Mesothelial cell of epicardium (in vitro differentiated cells): ENCODE measurements at places on chromosomes 6 and 20.

GRCh38 chr6:158409451-158409850 is 97.2 kb downstream of the TULP4 start:
- no peak for DNase-seq

DNA sequence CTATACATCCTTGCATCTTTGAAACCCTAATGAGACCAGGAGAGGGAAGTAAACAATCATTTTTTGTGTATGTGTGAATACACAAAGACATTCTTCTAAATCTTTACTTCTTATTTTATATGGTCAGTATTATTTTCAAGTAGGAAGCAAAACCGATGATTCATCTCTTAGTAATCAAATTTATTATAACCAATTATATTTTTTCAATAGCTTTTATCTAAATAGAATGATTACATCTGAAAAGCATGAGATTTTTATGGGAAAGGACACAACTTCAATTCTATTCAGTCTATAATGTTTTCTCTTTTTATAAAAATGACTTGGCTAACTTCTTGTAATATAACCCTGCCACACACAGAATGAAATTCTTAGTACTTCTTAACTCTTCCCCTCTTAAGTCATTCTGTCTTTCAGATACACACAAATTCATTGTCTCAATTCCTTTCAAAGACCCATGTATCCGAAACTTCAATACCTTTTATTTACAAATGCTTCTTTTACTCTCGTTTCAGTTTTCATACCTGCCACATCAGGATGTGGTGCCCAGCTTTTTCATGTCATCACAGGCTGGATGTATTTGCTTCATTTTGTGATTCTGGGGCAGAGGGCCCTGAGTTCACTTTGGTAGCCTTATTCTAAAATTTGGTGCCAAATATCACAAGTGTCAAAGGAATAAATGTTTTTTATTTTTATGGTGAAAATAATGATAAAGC is 227.0 kb downstream of the PHF3 start:
- DNase-seq: no peak

- no peak for DNase-seq
These were observed 9.4 kb downstream of the CTNNBL1 start for GRCh38 chr20:37703035-37703845.

DNA sequence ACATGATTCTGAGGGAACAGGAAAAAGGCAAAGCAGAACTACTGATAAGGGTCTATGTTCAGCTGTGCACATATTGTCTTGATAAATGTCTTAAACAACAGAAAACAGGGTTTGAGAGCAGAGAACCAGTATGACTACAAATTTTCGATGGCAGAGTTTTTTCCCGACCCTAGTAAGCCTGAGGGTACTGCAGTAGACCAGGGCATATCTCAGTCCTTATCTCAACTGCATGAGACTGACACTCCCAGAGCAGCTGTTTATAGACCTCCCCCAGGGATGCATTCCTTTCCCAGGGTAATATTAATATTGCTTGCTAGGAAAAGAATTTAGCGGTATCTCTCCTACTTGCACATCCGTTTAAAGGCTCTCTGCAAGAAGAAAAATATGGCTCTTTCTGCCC is 1176.8 kb upstream of the ADGRB3 start:
- no peak for DNase-seq

- no peak for DNase-seq
These were observed 3.7 kb upstream of the MLIP start for GRCh38 chr6:54107470-54108090.

DNA sequence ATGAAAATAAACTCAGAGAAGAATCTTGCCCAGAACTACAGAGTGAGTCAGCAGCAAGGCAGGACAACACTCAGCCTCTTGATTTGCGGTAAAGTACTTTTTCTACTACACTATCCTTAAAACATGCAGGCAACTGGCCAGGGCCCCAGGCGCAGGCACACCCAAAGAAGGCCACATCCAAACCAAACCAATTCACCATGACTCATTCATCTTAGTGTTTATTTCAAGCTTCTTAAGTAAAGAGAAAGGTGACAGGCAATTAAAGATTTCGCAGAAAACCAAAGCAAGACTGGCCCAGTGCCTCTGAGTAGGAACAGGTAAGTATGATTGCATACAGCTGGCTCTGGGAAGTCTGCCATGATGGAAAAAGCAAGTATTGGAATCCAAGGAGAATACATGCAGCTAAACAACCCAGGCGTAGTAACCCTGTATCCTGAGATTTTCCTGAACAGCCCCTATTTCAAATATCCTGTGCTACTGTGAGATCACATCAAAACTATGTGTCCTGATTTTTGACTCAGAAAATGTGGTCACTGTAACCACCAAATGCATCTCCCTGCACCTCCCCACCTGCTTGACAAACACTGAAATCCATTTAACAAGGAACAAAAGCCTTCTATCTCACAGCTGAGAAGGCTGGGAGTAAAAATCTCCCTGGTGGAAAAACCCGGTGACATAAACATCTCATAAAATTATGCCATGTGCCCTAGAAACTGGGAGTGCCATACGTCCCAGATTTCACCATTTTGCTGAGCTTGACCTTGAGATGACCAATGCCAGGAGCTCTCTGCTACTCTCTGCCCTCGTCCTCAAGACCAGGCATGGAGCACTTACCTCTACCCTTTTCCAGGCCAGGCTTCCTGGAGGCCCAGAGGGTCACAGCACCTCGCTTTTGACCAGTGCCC is 12.4 kb downstream of the WFDC3 start:
- DNase-seq: no peak

DNA sequence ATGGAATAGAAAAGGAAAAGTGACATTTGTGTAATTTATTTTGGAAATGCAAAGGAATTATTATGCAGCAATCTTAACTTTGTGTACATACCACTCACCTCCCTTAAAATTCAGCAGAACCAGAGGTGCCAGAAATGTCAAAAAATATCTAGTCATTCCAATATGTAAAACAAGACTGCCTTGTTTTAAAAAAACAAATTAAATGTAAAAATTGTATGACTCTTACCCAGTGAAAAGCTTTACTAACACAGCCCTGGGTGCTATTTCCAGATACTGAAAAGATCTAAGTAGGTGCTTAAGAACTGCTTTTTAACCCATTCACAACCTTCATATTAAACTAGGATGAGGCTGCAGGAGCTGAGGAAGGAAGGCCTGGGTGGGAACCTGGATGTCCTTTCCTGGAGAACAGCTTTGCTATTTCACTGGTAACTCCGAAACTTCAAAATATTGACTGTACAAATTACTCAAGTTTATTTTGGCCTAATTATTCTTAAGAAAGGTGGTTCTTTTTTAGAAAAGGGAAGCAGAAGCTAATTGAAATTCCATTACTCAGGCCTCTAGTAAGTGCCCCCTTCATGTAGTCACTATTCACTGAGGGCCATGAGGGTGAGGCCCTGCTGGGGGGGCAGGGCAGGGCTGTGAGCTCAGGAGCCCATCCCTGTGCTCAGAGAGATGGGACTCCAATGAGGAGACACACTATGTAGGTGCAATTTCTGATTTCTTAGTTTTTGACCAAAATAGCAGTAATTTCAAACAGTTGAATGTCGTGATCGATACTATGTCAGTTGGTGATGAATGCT is 139.6 kb downstream of the MAP3K4 start:
- DNase-seq: no peak

GRCh38 chr6:145842693-145843546 is 28.3 kb upstream of the FBXO30 start:
- no peak for DNase-seq

- no peak for DNase-seq
These were observed 83.2 kb downstream of the LINC00237 start for GRCh38 chr20:21022925-21023324.

DNA sequence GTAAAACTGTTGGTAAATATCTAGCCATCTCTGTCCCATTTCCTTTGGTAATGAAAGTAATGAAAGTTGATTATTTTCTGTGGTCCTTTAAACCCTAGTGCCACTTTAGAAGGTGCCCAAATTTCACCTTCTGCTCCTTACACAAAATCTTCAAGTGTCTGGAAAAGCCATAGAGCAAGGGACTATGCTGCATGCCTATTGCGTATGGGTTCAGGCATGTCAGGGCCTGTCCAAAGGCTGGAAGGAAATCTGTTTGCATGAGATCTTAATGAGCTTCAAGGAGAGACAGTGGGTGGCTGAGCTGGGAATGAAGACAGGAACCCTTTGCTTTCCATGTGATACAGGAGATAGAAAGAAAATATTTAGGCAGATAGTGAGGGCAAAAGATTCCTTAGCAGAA is 66.6 kb upstream of the CCN6 start:
- no peak for DNase-seq

DNA sequence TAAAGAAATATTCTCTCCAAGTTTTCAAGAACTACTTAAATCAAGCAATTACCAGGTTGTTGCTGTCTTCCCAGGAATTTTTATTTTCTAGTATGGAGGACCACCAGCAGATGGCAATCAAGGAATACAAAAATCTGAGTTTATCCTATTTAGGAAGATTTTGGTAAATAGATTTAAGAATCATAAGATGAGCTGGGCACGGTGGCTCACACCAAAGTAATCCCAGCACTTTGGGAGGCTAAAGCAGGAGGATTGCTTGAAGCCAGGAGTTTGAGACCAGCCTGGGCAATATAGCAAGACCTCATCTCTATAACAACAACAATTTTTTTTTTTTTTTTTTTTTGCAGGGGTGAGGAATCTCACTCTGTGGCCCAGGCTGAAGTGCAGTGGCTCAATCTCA is 19.3 kb upstream of the SEC63 start:
- no peak for DNase-seq

DNA sequence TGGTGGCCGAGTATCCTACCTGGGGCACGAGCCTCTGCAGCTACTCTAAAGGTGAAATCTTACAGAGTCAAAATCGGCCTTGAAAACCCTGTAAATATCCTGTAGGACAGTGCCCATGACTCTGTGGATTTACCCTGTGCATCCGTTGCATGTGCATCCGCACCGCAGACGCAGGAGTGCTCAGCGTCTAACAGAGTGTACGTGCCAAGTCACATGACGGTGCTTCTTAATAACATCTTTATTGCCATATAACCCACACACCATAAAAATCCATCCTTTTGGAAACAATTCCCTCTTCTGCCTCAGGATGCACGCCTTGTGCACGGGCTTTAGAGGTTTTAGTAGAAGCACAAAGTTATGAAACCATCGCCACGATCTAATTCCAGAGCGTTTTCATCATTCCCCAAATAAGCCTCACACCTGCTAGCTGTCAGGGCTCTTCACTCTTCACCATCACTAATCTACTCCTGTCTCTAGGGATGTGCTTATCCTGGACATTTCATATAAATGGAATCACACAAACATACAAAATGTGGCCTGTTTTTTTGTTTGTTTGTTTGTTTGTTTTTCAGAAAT is 384.5 kb upstream of the SULF2 start:
- DNase-seq: no peak

GRCh38 chr6:142008781-142009180 is 123.9 kb upstream of the GJE1 start:
- DNase-seq: no peak

GRCh38 chr6:296151-297122 is 4.2 kb downstream of the DUSP22 start:
- no peak for DNase-seq

DNA sequence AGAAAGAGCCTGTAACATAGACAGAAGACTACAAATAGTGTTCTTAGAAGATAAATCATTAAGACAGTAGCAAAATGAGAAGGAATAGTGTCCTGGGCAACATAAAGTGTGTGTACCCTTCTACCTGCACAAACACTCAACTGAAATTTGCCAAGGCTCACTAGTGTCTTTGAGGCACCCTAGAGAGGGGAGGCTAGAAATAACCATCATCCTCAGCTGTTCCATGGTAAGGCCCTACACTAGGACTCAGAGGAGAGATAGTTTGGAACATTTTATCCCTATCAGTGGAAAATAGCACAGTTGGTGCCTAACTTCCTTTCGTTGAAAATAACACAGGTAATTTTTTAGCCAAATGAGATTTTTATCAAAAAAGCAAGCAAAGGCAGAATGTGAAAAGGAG is 230.7 kb downstream of the LAMA2 start:
- DNase-seq: no peak
